ENCODE measurements at places on chromosomes 2 and 18. TPM values are rescaled to one million over a fixed set of nuclear protein-coding genes. Genes with fewer than 3 reads are reported as not detected.

TNS1 gene
- total RNA-seq: 0.13 TPM

CHRND gene
- total RNA-seq: not detected

CFAP65 gene
- total RNA-seq: not detected

SLC35F6 gene
- 11.4 TPM for total RNA-seq

TCF23 gene
- total RNA-seq: 0.07 TPM

SKOR2 gene
- total RNA-seq: not detected

NT5DC4 gene
- 2.1 TPM for total RNA-seq

FOSL2 gene
- total RNA-seq: 3.8 TPM

GRCh38 chr2:216354306-216354705, 18.0 kb downstream of the MARCHF4 start:
- no peak overlapping the region for H3K27ac ChIP-seq
- H3K4me3 ChIP-seq: no peak overlapping the region
- no peaks in the 10 kb centered on the region for H3K36me3 ChIP-seq
- no peak for DNase-seq

GRCh38 chr2:29789911-29790485, 131.4 kb downstream of the ALK start:
- no peak overlapping the region for H3K27ac ChIP-seq
- DNase-seq: no peak
- no peaks in the 10 kb centered on the region for H3K4me1 ChIP-seq
- H3K36me3 ChIP-seq: no peaks in the 10 kb centered on the region

DNA sequence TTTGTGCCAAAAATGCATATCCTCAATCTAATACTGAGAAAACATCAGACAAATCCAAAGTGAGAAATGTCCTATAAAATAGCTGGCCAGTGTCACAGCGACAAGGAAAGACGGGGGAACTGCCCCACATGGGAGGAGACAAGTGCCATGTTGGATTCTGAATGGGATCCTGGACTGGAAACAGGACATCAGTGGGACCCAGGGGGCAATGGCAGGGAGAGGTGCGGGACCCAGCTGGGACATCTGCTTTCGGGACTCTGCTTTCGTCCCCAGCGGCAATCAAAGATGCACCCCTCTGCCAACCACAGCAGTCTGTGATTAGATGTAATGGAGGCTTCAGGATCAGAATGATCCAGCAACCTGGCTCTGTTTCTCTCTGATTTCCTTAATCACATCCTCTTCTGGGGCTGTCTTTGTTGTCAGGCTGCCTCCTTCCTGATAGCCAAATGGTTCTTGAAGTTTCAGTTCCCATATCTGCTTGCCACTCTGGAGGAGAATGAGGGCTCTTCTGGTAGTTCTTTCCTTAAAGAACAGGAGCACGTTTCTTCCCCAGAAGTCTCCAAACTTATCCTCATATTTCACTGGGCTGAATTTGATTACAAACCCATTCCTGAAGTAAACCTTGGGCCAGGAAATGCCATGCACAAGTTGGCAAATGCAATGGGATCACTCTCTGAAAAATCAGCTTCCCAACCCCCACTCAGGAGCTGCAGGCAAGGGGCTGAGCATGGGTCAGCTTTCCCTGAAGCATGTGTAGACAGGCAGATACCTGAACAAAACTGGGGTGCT, 13.6 kb upstream of the PROC start:
- H3K4me1 ChIP-seq: peaks cover 33% of the 10 kb centered on the region
- no peaks in the 10 kb centered on the region for H3K27me3 ChIP-seq
- no peaks in the 10 kb centered on the region for H3K36me3 ChIP-seq
- no peak overlapping the region for H3K4me3 ChIP-seq

- peaks cover 5% of the 10 kb centered on the region for H3K4me1 ChIP-seq
- no peak overlapping the region for H3K4me3 ChIP-seq
- no peaks in the 10 kb centered on the region for H3K36me3 ChIP-seq
- no peak overlapping the region for H3K27ac ChIP-seq
These were observed 415.8 kb downstream of the HRH4 start for GRCh38 chr18:24876266-24876665.

GRCh38 chr2:46116553-46116991, 180.6 kb upstream of the EPAS1 start:
- no peaks in the 10 kb centered on the region for H3K27me3 ChIP-seq
- DNase-seq: no peak
- H3K27ac ChIP-seq: no peak overlapping the region
- H3K4me3 ChIP-seq: no peak overlapping the region
- H3K36me3 ChIP-seq: peaks cover 56% of the 10 kb centered on the region

DNA sequence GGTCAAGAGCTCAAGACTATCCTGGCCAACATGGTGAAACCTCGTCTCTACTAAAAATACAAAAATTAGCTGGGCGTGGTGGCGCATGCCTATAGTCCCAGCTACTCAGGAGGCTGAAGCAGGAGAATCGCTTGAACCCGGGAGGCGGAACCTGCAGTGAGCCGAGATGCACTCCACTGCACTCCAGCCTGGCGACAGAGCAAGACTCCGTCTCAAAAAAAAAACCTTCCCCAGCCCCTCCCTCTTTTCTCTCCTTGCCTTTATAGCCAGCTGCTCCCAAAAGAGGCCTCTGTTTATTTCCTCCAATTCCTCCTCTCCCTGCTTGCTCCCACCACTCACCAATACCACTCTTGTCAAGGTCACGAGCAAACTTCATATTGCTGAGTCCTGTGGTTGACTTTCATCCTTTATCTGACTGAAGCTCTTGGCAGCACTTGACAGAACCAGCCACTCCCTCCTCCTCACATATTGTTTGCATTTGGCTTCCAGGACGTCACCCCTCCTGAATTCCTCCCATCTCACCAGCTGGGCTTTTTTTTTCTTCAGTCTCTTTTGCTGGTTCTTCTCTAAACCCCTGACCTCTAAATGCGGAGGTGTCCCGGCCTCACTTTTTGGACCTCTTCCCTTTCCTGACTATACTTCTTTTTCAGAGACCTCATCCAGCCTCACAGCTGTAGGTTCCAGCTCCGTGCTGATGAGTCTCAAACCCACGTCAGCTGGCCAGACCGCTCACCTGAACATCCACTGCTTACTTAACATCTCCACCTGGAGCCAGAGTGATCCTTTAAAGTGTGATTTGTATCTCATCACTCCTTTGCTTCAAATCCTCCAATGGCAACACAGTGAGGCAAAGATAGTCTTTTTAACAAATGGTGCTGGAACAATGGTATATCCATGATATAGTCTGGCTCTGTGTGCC, 84.6 kb upstream of the CAB39 start:
- no peaks in the 10 kb centered on the region for H3K36me3 ChIP-seq
- H3K27me3 ChIP-seq: no peaks in the 10 kb centered on the region
- no peak overlapping the region for H3K27ac ChIP-seq
- DNase-seq: no peak
- no peak overlapping the region for H3K4me3 ChIP-seq

DNA sequence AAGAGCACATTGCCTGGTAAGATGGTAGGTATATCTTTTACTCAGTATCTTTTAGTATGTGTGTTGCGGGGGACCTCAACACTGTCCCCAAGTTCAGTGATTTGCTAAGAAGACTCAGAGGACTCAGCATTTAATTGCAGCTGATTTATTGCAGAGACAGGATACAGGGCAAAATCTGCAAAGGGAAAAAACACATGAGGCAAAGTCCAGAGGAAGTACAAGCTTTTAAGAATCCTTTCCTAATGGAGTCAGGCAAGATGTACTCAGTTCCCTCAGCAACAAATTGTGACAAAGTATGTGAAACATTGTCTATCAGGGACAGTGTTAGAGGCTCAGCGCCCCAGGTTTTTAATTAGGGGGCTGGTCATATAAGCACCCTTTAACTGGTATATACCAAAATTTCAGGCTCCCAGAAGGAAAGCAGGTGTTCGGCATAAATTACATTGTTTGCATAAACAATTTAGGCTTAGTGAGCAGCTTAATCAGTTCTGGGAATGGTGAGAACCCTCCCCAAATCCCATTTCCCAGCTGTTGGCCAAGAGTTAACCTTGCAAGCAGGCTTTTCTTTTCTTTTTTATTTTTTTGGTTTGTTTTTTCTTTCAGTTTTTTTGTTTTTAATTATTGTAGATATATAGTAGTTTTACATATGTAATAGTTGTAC, 41.7 kb downstream of the RAB3GAP1 start:
- DNase-seq: no peak
- H3K27ac ChIP-seq: no peak overlapping the region
- no peaks in the 10 kb centered on the region for H3K27me3 ChIP-seq
- no peak overlapping the region for H3K4me3 ChIP-seq
- H3K4me1 ChIP-seq: no peaks in the 10 kb centered on the region

GRCh38 chr18:67318651-67319050, 197.9 kb downstream of the DSEL start:
- no peaks in the 10 kb centered on the region for H3K4me1 ChIP-seq
- H3K4me3 ChIP-seq: no peak overlapping the region
- no peak for DNase-seq

DNA sequence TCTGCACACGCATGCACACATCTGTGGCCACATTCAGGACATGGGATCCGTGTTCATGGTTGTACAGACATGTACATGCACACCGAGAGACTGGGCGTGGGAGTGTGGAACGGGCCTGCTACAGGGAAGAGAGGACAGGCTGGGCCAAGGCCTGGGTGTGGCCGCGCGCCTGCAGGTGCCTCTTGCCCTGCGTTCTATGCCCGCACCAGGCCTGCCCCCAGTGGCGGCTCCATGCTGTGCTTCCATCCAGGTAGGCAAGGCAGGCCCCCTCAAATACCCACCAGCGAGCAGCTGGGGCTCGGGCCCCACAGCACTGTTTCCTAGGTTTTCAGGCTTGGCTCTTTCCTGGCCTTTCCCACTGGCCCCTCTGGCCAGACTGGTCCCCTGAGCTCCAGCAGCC, 15.5 kb upstream of the PTMA start:
- no peaks in the 10 kb centered on the region for H3K27me3 ChIP-seq
- H3K4me1 ChIP-seq: peaks cover 3% of the 10 kb centered on the region
- no peaks in the 10 kb centered on the region for H3K36me3 ChIP-seq
- H3K27ac ChIP-seq: no peak overlapping the region
- no peak overlapping the region for H3K4me3 ChIP-seq
- DNase-seq: no peak

GRCh38 chr18:10841203-10841602, 308.2 kb downstream of the PIEZO2 start:
- no peak overlapping the region for H3K27ac ChIP-seq
- H3K36me3 ChIP-seq: no peaks in the 10 kb centered on the region
- no peaks in the 10 kb centered on the region for H3K4me1 ChIP-seq
- peaks cover 2% of the 10 kb centered on the region for H3K27me3 ChIP-seq
- no peak for DNase-seq

DNA sequence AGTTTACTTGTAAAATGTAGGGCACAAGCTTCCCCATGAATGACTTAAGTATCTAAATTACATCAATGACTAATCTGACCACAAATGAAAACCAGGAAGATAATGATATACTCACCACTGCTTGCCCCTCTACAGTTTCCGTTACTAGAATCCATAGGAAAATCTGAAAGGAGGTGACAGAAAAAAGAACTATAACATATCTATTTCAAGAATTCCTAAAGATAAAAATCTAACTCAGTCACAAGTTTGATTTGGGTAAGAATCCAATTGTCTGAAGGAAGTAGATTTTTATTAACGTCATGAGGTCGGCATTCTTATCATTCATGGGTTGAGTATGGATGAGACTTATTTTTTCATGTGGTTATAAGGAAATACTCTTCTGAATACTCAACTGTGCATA, 7.8 kb downstream of the FRZB start:
- no peak overlapping the region for H3K4me3 ChIP-seq
- no peaks in the 10 kb centered on the region for H3K36me3 ChIP-seq
- peaks cover 15% of the 10 kb centered on the region for H3K27me3 ChIP-seq
- no peak overlapping the region for H3K27ac ChIP-seq
- H3K4me1 ChIP-seq: no peaks in the 10 kb centered on the region
- DNase-seq: no peak

- peaks cover 7% of the 10 kb centered on the region for H3K27me3 ChIP-seq
- no peak overlapping the region for H3K27ac ChIP-seq
- H3K4me3 ChIP-seq: no peak overlapping the region
These were observed 76.0 kb upstream of the SLC66A3 start for GRCh38 chr2:11079136-11079824.

- peak overlapping the region; percentile 91 for H3K4me3 ChIP-seq
- no peak for DNase-seq
- peaks cover 34% of the 10 kb centered on the region for H3K36me3 ChIP-seq
- H3K4me1 ChIP-seq: peaks cover 41% of the 10 kb centered on the region
These were observed 1.2 kb downstream of the CNOT11 start for GRCh38 chr2:101253703-101254450.

GRCh38 chr18:2855560-2856350, 8.9 kb downstream of the EMILIN2 start:
- H3K36me3 ChIP-seq: peaks cover 57% of the 10 kb centered on the region
- H3K4me1 ChIP-seq: no peaks in the 10 kb centered on the region
- DNase-seq: no peak

- DNase-seq: no peak
- no peak overlapping the region for H3K27ac ChIP-seq
- H3K4me1 ChIP-seq: peaks cover 21% of the 10 kb centered on the region
- peaks cover 27% of the 10 kb centered on the region for H3K36me3 ChIP-seq
- H3K27me3 ChIP-seq: no peaks in the 10 kb centered on the region
These were observed 42.4 kb downstream of the EHBP1 start for GRCh38 chr2:62747876-62748275.

GRCh38 chr2:26460613-26461031, 17.3 kb downstream of the OTOF start:
- H3K4me3 ChIP-seq: no peak overlapping the region
- H3K4me1 ChIP-seq: no peaks in the 10 kb centered on the region

DNA sequence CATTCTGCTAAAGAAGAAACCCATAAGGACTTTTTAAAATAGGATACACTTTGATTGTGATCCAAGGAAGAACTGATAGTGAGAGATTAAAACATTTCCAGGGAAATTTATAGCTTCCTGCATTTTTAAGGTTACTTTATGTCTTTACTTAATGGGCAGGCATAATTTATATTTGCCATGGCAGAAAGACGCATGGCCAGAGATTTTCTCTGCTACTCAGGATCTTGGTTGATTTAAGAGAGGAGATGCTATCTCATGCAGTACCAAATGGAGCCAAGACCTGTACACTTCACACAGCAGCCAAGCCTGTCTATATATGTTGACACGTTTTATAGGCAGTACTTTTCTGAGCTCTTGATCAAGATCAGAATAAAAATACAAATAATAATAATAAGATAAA, 60.9 kb upstream of the NT5C1B start:
- no peaks in the 10 kb centered on the region for H3K27me3 ChIP-seq
- no peak for DNase-seq
- no peak overlapping the region for H3K27ac ChIP-seq
- H3K36me3 ChIP-seq: peaks cover 5% of the 10 kb centered on the region
- H3K4me1 ChIP-seq: no peaks in the 10 kb centered on the region
- H3K4me3 ChIP-seq: no peak overlapping the region

DNA sequence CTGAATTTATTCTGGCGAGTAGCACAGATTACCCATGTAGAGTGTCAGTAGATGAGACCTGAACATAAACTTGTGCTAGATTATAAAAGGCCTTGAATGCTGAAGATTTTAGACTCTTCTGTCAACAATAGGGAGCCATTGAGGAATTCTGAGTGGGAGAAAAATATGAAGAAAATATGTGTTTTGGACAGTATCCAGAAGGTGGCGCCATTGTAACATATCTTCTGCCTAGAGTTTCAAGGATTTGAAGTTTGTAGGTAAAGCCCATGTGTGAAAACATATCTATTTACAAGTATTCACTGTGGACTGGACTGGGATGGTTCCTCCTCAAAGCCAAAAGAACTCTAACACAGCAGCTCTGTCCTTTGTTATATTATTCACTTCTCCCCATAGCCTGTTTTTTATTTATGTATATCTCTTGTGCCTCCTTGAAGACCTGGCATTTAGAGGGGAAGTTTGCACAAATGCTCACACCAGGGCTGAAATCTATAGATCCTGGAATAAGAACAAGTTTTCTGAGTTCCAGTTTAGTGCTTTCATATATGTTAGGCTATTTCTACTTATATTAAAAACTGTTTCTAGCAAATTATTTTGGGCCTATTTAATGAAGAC, 124.9 kb downstream of the RDH14 start:
- H3K4me1 ChIP-seq: no peaks in the 10 kb centered on the region
- H3K36me3 ChIP-seq: no peaks in the 10 kb centered on the region
- H3K27me3 ChIP-seq: no peaks in the 10 kb centered on the region
- H3K4me3 ChIP-seq: no peak overlapping the region
- no peak overlapping the region for H3K27ac ChIP-seq
